ENCODE measurements at places on chromosomes 7 and 10. TPM values are rescaled to one million over a fixed set of nuclear protein-coding genes. Genes with fewer than 3 reads are reported as not detected.

The PVRIG gene
- 0.94 TPM for total RNA-seq

The PALS2 gene
- total RNA-seq = 13.6 TPM

The GLRX3 gene
- 53.5 TPM for total RNA-seq

The LRRC27 gene
- total RNA-seq = 3.7 TPM

The ZC3HAV1 gene
- 12.1 TPM for total RNA-seq

DNA sequence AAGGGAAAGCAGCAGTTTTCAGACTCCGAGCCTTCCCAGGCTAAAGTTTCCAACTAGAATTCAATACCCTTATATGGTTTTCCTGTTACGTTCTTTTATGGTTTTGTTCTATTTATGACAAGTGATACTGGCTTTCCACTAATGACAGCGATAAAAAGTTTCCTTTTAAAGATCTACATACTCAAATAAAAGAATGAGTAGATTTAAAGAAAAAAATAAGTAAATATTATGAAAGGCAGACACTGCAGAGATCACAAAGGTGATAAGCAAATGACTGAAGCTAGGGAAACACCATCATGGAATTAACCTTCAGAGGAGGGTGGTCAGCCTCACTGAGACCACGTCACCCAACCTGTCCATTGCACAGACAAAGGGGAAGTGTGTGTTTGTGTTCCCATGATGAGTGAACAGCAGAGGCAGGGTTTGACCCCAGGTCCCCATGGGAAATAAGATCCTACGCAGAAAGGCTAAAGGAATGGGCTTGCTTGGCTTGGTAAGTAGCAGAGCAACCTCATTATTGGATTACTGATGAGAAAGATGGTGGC, 4.0 kb downstream of the VSIR start:
- DNase-seq = no peak

DNA sequence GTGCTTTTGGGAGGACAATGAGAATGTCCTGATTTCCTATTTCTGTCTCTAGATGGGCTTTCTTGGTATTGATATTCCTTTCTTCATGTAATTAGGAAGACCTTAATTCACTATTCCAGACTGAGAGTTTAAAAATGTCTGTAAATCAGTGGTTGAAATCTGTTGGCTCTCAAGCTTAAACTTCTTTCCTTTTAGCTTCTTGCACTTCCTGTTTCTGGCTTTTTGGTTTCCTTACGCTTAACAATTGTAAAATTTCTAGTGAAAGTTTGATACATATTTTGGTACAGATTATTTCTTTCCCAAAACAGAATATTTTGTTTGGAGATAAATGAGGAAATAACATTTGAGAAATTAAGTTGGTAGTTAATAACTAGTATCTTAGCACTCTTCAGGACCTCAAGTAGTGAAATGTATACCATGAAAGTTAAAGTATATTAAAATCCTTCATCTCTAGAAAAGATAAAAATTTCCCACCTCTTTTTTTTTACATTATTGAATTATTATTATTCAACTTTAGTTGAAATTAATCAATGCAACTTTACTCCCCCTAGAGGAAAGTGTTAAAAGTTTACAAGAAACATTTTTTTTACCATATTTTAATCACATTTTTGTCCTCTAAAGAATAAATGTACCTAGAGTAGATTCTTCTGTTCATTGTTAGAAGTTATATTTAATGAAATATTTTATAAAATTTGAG, 137.2 kb downstream of the PHTF2 start:
- DNase-seq = no peak

DNA sequence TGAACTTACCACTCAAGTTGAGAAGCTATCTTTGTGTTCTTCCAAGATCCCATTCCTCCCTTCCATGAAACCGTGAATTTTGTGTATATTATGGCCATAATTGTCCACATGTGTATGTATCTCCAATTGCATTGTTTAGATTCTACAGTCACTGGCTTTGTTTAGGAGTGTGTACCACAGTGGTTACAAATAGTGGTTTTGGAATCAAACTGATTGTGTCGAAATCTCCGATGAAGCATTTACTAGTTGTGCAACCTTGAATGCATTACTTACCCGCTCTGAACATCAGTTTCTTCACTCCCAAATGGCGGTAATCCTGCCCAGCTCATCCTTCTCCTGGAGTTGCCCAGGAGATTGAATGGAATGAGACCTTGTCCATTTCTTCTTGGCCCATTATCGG, 145.0 kb upstream of the ZNF32 start:
- DNase-seq = no peak

DNA sequence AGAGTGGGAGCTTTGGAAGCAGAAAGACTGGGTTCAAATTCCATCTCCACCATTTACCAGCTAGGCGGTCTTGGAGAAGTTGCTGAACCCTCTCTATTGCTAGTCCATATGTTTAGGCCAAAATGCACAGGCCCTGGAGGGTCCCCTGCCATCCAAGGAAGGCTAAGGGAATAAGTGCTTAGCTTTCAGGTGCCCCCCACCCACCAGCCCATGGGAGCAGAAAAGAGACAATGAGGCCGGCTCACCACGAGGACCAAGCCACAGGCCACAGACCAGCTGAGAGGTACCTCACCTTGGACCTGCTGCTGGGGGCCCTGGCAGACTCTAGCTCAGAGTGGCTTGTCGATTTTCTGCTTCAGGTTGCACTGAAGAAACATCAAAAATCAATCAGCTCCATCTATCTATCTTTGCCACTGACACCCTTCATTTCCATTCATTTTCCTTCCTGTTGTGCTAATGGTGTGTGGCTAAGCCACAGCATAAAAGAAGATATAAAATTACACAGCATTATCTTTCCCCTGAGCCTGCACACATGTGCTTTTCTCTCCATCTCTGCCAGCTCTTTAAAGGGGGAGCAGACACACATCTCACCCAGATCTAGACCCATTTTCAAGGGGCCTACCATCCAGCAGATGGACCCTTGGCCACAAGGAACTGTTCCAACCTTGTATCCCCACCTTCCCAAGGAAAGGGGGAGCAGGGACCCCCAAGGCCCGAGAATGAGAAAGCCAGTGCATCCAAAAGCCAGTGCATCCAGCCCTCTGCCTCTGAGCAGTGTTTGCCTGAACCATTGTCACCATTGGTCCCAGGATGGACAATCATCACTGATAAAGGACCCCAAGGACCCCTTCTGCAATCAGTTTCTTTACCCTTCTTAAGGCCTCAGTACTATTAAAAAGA, 65.4 kb downstream of the GRID1 start:
- no peak for DNase-seq

DNA sequence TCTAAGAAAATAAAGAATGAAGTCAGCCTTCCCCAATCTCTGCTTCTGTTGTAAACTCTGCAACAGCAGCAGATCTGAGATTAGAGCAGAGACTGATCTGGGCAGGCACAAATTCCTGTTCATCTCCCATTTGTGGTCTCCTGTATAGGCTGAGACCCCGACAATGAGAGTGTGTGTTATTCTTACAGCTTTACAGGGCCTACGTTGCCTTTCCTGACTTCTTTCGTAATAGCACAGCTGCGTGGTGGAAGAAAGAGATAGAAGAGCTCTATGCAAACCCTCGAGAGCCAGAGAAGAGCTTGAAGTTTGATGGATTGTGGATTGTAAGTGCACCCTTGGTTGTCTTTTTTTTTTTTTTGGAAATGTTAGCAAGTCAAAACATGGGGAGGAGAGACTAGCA, 72.1 kb downstream of the PRSS58 start:
- no peak for DNase-seq

DNA sequence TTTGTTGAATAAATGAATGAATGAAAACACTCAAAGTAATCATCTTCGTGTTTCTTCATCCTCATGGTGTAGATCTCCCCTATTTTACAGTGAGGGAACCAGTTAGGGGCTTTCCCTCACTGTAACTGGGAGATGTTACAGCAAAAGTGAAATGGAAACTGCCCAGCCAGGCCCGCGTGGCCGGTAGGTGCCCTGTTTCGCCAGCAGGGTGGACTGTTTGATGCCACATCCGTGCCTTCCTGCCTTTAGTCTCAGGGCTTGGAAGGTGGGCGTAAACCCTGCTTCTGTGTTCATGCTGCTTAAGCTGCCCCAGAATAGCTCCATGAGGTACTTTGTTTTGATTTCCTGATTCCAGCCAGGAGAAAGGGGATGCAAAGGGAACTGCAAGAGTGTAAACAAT, 268.8 kb downstream of the PLXNA4 start:
- no peak for DNase-seq

DNA sequence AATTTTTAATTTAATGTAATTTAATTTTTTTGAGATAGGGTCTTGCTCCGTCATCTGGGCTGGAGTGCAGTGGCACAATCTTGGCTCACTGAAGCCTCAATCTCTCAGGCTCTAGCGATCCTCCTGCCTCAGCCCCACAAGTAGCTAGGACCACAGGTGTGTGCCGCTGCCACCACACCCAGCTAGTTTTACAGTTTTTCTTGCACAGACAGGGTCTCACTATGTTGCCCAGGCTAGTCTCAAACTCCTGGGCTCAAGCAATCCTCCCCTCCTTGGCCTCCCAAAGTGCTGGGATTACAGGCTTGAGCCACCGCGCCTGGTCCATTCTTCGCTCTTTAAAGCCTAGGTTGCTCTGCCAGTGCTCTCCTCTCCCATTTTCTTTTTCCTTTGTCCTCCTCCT, 12.9 kb downstream of the CALML3 start:
- no peak for DNase-seq

- no peak for DNase-seq
Observed at GRCh38 chr10:60480865-60481563, 91.3 kb upstream of the ANK3 start.

GRCh38 chr10:21749788-21750187, 215.8 kb downstream of the MLLT10 start:
- no peak for DNase-seq

DNA sequence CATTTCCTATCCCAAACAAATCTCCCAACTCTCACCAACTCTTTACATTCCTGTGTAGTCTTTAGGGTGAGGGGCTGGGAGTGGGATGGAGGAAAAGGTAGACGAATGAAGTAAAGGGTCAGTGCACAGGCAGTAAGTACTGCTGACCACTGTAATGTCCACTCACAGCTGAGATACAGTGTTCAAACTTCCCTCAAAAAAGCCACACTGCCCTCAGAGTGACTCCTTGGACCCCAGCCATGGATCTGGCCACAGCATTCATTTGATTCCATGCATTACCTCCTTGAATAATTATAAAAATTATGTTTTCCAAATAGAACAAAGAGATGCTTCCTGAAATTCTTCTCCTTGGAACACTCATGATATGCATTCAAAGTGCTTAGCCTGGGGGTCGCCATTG, 19.8 kb upstream of the HIPK2 start:
- DNase-seq = no peak

DNA sequence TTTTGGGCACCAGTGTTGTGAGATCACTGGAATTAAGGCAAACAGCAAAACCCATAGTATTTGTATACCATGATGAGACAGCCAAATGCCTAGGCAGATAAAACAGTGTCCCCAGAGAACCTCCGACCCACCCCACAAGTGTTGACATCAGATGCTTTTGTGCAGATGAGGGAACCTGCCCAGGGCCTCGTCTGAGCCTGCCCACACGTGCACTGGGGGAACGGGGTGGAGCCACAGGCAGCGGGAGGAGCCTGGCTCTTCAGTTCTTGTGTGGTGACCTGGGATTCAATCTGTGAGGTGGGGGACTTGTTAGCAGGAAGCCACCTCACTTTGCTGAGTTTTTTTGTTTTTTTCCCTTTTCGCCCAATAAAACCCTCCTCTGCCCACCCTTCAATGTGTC, 33.4 kb upstream of the OPTN start:
- DNase-seq = no peak

DNA sequence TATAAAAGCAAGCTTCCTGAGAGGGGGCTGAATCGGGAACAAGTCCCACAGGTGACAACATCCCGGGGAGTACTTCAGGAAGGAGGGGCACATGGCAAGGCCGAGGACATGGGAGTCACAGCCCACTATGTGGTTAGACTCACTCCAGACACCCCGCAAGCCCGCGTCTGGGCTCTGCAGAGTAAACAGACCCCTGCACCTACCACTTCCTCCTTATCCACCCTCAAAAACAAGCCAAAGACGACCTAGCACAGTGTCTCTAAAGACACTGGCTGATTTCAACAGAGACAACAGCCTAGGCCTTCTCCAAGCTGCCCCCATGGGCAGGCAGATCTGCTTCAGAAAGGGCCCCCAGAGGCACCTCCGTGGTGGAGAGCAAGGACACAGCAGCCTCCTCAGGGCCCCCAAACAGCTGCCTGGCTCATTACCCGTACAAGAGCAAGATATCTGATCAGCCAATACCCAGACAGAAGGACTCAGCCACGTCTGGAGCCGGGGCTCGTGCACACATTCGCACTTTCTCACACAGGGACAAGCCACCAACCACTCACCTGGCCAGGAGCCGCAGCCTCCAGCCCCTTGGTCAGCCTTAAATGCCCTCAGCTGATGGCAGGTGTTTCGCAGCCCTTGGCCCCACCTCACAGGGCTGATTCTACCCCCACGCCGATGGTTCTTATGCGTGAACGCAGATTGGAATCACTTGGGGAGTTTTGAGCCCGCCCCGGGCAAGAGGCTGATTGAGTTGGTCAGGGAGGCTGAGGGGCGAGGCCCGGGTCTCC, 10.7 kb upstream of the KPNA7 start:
- DNase-seq = no peak

DNA sequence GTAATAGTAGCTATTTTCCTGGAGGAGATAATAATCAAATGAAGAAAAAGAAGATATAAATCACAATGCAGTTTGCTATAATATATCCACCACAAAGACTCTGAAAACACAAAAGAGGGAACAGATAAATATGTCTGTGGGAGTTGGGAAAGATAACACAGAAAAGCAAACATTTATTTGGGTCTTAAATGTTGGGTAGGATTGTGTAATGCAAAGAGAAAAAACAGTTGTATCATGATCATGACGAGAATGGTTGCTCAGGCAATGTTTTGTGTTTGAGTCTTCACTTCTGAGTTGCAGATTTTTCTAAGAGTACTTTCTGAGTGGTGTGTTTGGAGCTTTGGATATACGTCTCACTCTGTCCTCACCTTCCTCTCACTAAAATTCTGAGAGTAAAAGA, 437.5 kb downstream of the TFEC start:
- DNase-seq = no peak

DNA sequence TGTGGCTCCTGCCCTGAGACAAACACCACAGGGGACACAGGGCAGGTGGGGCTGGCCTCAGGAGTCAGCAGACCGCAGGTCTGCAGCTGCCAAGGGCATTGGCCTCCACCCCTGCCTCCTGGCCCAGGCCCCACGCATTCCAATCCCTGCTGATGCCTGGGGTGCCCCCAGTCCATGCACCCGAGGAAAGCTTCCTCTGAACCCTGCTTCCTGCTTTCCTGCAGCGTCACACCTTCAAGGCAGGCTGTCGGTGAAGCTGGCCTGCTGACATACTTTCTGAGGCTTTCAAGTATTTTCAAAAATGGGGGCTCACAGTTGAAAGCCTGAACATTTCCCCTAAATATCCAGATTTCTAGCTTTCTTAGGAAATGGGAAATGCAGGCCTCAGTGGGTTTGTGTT, 22.5 kb upstream of the ANTXRL start:
- no peak for DNase-seq

DNA sequence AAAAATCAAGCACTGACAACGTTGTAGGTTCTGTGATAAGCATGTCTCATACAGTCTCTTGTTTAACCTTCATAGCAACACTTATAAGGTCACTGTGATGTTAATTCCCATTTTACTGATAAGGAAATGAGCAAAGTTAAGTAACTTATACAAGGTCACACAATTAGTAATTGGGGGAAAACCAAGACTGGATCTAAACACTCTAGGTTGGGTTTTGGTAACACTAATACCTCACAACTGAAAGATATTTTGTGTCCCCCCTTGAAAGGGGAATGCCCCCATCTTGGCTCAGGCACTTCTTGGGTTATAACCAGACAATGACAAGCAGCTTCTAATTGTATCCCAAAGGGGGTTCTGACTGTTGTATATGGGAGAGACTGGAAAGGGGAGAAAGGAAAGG, 36.0 kb upstream of the ABCB4 start:
- no peak for DNase-seq

Measured in left cardiac atrium (tissue), 4 donors.